ENCODE measurements at places on chromosomes 12 and 14. TPM values are rescaled to one million over a fixed set of nuclear protein-coding genes. Genes with fewer than 3 reads are reported as not detected.

Gene EPS8
- total RNA-seq, result 162 TPM

Gene CPM
- total RNA-seq, result 20.5 TPM

Gene BEGAIN
- not detected for total RNA-seq

DNA sequence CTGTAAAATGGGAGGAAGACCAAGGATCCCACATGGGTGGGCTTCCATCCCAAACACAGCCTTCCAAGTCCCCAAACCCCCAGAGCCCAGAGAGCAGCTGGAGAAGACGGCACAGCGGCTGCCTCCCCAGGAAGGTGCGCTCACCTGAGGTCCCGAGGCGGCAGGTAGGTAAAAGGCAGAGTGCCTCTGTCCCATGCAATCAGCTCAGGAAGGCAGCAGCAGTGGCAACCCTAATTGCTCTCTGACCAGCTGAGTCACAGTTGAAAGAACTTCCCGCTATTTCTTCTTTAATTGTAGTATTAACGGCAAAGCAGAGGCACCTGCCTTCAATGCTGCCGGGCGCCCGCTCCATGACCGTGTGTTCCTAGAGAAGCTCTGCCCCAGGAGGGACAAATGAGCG is 91.1 kb upstream of the BCL11B start:
- DNase-seq, result no peak

- DNase-seq, result peak; percentile 13
These were observed 146.4 kb upstream of the ARID2 start for GRCh38 chr12:45582986-45583659.

DNA sequence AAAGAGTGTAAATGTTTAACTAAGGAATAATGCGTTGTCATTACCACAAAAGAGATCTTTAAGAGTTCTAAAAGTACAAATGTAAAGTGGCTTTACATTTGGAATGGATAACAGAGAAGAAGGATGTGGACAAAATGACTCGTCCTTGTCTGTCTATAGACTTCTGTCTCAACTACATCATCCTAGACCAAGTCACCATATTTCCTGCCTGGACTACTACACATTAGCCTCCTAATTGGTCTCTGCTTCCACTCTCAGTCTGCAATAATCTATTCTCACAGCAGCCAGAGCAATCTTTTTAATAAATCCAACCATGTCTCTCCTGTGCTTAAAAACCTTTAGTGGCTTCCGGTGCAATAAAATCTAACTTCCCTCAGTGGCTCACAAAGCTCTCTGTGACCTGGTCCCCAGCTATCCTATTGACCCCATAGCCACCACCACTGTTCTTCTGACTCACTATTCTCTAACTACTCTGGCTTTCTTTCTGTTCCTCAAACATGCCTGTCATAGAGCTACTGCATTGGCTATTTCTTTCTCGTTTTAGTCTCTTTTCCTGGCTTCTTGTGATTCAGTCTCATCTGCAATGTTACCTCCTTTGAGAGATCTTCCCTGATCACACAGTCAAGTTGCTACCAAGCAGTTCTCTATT is 91.1 kb downstream of the MYF5 start:
- no peak for DNase-seq

- DNase-seq, result peak; percentile 24
These were observed 5.7 kb upstream of the SLC35F4 start for GRCh38 chr14:57871459-57872080.

GRCh38 chr12:109288571-109288970 is 20.5 kb downstream of the FOXN4 start:
- DNase-seq, result no peak

DNA sequence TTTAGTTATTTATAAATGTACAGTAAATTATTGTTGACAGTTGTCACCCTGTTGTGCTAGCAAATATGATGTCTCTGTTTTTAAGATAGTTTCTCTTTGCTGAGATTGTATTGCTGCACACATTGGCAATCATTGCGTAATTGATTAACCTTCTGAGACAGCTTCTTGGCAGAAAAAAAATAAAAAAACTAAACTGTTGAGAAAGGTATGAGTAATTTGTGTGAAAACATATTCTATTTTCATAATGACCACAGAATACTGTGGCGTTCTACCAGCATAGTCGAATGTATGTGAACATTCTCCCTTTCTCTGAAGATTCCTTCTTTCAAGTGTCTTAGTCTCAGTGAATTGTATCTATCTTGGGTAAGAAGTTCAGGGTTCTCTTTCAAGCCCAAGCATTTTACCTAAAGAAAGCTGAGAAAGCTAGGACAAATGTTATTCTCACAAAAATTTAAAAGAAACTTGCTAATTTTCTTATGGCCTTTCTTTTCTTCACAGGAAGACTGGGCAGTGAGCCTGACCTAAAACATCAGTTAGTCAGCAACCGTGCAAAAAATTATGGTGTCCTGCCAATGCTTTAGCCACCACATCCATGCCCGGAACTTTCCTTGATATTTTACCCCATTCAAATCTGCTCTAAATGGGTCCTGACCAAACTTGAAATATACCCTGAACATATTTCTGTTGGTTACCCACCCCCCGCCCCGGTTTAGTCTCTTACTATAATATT is 69.0 kb upstream of the REP15 start:
- peak; percentile 85 for DNase-seq

DNA sequence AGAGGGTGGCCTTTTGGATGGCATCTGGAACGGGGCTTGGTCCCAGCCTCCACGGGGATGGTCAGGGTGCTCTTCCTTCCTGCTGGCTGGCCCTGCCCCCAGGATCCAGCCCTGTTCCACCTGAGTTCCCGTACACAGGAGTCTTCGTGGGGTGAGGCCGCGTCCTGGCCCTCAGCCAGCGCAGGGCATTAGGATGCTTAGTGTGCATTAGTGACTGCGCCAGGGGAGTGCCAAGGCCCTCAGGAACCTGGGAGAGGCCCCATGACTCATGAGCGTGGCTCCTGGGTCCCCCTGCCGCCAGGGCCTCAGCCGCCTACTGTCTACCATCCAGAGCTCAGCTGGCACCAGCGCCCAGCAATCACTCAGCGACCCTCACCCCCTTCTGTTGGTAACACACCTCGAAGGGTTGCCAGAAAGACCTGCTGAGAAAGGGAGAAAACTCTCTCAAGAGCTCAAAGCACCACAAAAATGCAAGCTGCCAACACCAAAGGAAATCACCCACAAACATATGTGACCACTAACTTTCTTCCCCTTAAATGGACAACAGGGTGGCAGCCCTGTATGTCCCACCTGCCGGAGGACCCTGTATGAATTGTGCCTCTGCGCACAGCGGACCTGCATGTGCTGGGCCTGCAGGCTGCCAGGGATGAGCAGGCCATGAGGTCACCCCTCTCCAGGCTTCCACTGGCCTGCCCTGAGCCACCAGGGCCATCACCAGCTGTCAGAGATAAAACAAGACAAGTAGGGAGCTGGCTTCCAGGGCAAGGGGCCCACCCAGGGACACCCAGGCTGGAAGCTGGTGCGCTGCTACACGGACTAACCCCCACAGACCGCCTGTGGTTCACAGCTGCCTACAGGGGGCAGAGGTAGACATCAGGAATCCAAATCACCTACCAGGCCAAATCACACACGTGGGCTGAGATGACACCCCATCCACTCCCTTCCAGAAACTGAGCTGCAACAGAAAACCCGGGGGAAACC is 28.7 kb downstream of the CCDC85C start:
- no peak for DNase-seq
